Stimulated activated CD8-positive, alpha-beta memory T cell treated with anti-CD3 and anti-CD28 coated beads, Interleukin-12 subunit alpha, Interleukin-12 subunit beta, amount 100 ng/mL, for 1 hour (primary cell): ENCODE measurements at places on chromosomes 4 and X.

DNA sequence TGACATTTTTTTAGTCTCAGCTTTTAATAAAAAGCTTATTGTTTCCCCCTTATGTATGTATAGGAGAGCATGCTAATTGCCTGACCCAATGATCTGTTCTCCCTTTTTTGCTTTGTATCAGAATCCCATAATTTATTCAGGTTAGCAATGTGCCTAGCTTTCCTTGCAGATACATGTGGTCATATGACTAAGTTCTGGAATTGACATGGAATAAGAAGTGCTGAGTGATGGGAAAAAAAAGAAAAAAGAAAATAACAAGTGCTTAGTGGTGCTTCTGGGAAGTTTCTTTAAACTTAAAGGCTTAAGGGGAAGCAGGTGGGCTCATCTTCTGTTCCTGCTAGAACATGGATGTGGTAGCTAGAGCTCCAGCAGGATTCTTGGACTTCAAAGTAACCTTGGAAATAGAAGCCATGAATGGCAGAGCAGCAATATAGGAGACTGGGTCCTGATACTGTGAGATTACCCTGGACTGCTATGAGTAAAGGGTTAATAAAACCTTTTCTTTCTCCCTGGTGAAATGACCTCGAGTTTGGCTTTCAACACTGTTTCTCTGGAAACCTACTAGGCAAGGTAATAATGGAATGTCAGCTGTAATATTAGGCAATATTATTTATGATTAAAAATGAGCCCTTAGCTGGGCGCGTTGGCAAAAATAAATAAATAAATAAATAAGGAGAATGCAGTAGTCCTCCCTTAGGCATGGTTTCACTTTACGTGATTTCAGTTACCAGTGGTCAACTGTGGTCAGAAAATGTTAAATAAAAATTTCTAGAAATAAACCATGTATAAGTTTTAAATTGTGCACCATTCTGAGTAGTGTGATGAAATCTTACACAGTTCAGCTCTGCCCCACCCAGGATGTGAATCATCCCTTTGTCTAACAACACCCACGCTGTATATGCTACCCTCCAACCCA is 16.7 kb upstream of the RBM41 start:
- no peak for DNase-seq

GRCh38 chrX:63250253-63250868 is 100.8 kb downstream of the SPIN4 start:
- DNase-seq: peak; percentile 0

DNA sequence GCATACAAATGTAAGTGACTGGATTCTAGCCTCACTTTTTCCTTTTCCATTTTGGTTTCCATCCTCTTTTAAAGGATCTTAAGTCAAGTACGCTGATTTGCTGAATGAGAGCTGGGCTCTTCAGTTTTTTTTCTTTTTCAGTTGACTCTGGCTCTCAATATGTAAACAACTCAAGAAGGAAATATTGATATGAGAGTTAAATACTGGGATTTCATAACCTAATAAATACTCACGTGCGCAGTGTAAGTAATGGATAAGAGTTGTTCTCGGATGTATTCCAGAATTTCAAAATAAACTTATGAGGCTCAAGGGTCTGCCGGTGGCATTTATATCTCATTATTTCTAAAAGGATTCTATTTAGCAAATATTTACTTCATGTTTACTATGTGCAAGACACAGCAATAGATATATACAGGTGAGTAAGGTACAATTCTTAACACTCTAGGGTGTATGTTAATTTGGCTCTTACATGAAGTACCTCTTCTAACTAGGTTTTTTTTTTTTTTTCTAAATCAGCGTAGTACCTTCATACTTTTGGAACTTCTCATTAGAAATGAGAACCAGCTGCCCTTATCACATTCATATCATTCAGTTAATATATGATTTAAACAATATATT is 11.0 kb upstream of the MAGEB10 start:
- no peak for DNase-seq

- DNase-seq: no peak
Observed at GRCh38 chr4:143531788-143532491, 18.4 kb downstream of the SMARCA5 start.

DNA sequence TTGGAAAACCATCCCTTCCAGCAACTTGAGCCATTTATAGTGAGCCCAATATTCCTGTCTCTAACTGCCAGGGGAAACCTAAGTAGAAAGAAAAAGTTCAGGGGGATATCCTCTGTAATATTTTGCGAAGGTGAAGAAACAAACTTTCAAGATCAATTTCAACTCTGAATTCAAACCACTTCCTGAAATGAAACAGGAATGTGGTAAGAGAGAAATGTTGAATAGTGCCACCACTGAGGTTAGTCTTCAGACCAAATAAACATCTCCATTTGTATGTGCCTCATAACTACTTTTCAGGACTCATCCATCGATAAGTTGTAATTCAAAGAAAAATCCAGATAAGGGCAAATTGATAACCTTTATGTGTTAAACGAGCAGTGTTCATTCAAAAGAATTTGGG is 128.7 kb downstream of the GABRB1 start:
- DNase-seq: no peak

DNA sequence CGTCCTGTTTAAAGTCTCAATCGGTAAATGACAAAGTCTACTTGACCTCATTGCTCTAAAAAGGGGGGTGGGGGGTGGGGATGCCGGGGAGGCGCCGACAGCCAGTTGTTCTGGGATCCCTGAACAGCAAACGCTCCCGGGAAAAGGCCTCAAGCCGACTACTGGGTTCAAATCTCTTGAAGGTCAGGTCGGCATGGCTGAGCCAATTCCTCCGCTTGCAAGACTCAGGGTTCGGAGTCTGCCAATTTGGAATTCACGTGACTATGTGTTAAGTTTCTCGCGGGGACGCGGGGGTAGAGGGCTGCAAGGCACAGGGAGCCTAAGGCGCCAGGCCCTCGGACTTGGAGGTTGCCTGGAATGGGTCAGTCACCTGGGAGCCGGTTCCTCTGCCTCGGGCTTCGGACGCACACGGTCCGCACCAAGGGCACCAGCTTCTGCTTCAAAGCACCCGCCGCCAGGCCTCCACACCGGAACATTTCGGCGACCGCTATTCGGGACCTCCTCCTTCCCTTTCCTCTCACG is 399 bp downstream of the AIFM1 start:
- DNase-seq: no peak

DNA sequence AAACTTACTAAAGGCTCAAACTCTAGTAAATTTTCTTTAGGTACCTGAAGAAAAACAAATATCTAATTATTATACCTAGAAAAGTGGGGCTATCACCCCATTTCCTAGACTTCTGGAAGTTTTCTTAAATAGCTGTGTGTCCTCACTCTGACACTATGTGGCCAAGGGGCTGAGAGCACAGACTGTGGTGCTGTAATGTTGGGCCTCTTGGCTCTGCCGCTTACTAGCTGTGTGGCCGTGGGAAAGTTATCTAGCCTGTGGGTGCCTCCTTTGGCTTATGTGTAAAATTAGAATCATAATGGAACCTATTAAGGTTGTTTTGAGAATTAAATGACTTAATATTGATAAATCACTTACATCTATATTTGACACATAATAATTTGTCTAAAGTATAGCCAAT is 114.4 kb downstream of the SNCA start:
- no peak for DNase-seq

GRCh38 chr4:111890412-111890811 is 254.8 kb upstream of the FAM241A start:
- no peak for DNase-seq

GRCh38 chrX:11321986-11322385 is 28.8 kb downstream of the AMELX start:
- DNase-seq: no peak

DNA sequence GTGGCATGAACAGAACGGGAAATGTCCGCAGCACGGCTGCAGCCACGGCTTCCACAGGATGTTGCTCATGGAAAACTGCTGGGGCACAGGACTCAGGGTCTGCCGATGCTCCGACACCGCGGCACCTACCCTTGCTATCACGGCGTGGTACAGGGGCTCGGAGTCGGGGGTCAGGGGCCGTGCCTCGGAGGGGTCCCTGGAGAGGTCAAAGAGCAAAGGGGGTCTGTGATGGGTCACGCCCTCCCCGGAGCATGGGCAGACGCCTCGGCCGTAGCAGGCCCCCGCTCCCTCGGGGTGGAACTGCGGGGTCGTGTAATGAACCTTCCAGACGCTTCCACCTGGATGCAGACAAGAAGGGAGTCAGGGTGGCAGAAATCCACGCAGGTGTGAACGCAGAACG is 21.8 kb downstream of the ARSD start:
- no peak for DNase-seq

DNA sequence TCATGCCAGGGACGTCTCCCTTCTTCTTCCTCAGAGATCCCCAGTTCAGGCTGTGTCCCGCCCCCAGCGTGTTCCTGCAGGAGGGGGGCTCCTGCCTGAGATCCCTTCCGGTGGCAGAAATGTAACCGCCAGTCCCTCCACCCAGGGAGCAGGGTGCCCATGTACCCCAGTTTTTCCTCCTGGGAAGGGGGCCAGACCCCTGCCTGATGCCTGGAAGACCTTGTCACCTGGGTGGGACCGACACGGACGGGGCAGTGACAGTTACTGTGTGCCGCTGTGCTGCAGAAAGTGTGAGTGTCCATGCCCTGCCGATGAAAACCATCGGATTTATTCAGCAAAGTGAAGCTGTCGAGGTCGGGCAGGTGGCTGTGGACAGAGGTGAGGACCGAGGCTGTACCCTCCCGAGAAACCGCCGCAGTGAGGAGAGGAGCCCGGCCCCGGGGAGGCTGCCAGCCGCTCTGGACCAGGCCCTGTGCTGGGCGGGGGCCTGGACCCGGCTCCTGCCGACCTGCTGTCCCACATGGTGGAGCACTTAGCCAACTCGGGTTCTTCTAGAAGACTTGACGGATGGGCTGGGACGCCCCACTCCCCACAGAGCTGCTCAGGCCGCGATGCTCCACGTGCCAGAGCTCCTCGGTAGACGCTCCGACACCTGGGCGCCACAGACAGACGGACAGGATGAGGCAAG is 36.7 kb upstream of the HMX1 start:
- DNase-seq: no peak

GRCh38 chrX:17470136-17470535 is 95.1 kb downstream of the NHS start:
- no peak for DNase-seq

DNA sequence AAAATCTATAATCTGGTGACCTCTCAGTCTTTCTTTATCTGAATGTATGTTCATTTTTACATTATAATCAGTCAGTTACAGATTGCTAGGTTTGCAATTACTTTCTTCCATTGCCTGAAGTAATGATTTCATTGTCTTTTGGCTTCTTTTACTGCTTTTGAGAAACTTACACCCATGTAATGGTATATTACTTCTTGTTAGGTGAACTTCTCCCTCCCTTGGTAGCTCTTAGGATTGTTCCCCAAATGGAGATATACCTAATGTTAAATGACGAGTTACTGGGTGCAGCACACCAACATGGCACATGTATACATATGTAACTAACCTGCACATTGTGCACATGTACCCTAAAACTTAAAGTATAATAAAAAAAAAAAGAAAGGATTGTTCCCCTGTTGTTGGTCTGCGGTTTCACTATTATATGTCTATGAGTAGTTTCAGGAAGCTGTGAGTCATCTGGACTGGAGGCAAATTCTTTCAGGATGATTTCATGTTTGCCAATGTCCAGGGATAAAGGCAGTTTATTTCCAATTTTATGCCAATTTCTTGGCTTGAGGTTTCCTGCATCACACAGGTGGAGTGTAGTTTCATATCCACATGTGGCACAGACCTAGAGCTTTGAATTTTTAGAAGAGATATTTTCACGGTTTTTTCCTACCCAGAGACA is 21.8 kb downstream of the SPANXC start:
- no peak for DNase-seq

GRCh38 chr4:83606898-83607297 is 71.0 kb downstream of the GPAT3 start:
- no peak for DNase-seq

DNA sequence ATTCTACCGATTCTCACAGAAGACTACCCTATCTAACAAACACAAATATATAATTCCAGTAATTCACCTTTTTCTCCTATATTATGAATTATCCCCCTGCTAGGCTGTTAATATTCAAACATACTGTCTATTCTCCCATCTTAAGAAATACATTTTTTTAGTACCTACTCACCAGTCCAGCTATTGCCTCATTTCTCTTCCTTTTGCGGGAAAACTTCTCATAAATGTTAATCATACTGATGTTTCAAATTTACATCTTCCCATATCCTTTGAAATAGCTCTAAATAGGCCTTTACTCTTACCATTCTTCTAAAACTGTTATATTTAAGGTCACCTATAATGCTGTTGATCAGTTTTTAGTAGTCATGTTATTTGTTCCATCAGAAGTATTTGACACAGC is 759.1 kb upstream of the SLIT2 start:
- no peak for DNase-seq

- no peak for DNase-seq
Observed at GRCh38 chr4:173535165-173535902, 5.3 kb upstream of the HAND2 start.

GRCh38 chrX:73851014-73852009 is 288.3 kb downstream of the CHIC1 start:
- DNase-seq: no peak

GRCh38 chrX:100478714-100479306 is 68.7 kb upstream of the PCDH19 start:
- DNase-seq: no peak

DNA sequence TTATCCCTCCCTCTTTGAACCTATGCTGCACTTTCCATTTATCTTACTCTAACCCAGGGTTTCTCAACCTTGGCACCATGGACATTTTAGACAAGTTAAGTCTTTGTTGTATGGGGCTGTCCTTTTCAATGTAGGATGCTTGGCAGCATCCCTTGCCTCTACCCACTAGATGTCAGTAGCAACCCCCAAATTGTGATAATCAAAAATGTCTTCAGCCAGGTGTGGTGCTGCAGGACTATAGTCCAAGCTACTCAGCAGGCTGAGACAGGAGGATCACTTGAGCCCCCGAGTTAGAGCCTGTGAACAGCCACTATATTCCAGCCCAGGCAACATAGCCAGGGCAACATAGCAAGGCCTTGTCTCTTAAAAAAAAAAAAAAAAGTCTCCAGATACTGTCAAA is 7.0 kb downstream of the LRCH2 start:
- no peak for DNase-seq

DNA sequence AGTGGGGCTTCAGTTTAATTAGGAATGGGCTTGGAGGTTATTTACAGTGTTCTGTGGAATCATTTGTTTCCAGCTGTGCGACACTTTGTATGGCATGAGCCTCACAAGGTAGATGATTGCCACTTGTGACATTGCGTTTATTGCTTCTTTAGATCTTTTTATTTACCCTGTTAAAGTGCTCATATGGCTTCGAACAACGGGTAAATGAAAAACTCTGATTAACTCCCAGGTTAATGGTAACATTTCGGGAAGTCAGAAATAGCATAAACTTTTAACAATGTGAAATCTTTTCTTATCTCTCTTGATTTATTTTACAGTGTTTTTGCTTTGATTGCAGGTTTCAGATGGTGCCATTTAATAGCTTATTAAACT is 494.3 kb downstream of the IDS start:
- no peak for DNase-seq

- no peak for DNase-seq
Observed at GRCh38 chrX:79154596-79155359, 10.3 kb downstream of the GPR174 start.
